ENCODE measurements at places on chromosomes 12 and 14.

DNA sequence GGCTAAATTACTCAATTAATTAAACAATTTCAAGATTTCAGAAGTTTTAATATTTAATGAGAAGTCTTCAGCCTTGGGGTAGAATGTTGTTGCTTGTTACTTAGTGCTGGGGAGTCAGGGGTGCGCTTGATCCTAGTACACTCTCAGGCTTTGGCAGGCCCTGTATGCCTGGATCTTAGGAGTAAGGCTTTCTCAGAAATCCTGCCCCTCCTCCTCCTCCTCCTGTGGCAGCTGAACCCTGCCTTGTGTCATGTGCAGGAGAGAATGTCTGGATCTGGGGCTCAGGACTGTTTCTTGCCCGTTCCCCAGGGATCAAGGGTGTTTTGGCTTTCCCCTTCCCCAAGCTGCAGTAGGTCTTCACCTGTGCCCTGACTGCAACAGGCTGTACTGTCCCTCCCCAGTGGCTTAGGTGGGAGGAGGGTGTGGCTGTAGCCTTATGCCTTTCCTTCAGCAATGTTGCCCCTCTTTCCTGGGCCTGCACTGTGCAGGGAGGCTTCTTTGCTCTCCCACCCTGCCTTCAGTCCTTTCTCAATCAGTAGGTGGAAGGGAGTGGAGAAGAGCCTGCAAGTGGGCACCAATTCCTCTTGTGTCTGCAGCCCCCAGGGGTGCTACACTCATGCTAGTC is 108.2 kb downstream of the SLC38A6 start:
- DNase-seq: no peak

GRCh38 chr12:63151623-63152320 is 771 bp upstream of the AVPR1A start:
- peak; percentile 44 for DNase-seq

DNA sequence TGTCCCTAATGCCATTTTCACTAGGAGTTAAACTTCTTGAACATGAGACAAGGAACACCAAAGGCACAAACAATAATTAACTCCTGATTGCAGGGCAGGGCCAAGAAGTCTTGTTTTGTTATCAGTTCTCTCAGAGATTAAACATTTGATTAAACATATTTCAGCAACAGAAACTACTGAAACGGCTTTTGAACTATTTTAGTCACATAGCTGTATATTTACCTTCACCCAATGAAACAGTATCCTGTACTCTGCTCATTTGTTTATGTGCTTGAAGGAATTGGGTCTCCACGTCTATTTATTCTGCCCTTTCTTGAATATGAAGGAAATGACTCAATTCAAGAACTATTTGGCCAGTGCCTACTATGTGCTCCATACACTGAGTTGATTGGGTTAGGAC is 51.3 kb upstream of the PTCSC3 start:
- DNase-seq: peak; percentile 19

GRCh38 chr12:107448198-107448597 is 237.4 kb upstream of the PWP1 start:
- DNase-seq: peak; percentile 23

DNA sequence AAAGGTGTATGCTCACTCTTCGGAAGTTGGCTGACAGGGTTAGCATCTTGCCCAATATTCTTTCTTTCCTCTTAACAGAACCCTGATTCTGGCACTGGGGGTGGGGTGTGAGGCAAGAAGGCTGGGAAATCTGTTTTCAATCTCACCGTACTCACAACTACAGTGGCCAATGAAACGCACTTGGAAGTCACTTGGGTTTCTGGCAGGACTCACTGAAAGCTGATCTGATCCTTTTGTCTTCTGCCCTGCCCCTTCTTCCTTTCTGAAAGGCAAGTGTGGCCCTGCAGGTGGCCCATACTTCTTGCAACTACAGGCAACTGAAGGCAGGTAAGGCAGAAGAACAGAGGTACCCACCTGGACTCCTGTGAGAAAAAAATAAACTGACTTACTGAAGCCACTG is 106.9 kb downstream of the STXBP6 start:
- peak; percentile 29 for DNase-seq

GRCh38 chr14:25944020-25944419 is 653.8 kb downstream of the NOVA1 start:
- no peak for DNase-seq

GRCh38 chr14:85617791-85618190 is 87.8 kb downstream of the FLRT2 start:
- peak; percentile 83 for DNase-seq

DNA sequence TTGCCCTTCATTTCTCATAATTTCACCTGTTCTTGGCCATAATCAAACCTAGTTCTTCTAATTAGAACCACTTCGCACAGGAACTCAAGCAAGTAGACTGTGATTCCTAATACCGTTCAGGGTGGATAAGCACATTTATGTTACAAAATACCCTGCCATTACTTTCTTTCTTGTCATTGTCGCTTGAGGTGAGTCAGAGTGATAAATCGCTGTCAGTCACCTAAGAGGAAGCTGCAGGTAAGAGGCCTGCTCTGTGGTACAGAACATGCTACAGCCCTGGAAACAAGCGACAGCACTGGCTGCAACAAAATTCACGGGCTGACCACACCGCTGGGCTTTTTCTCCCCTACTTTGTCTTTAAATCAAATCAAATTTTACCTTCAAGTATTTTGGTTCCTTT is 218.2 kb downstream of the ANO6 start:
- DNase-seq: no peak

GRCh38 chr14:103763730-103764488 is 48.3 kb downstream of the ZFYVE21 start:
- DNase-seq: no peak

- DNase-seq: no peak
Measured at GRCh38 chr12:3379079-3379478, 111.9 kb upstream of the PRMT8 start.

DNA sequence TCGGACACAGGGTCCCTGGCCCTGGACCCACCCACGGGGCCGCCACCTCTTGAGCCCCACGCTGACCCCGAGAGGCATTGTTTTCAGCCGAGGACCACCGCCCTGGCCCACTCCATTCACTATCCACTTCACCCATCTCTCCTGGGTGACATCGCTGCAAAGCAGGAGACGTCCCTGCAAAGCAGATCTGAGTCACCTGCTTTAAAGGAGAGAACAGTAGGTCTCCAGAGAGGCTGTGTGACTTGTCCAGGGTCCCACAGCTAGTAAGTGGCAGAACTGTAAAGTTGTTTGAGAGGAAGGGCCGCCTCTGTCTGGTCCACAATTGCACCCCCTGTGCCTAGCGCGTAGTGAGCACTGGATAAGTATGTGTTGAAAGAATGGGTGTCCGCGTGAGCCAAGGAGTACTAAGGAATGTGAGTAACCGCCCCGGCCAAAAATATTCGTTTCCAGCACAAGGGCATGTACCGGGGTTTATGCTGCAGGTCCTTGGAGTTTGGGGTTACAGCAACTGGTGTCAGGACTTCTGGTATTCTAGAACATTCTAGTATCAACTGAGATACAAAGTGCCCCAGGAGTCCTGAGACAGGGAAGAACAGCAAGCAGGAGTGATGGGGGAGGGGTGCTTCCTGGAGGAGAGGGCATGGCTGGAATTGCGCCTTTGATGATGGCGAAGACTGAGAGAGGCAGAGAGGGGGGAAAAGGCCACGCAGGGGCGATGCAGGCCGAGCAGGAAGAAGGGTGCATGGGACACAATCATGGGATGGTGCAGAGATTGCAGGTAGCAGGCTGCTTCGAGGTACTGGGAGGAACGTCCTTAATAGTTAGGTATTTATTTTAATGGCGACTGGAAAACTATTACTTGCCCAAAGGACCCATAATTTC is 91.1 kb downstream of the SCARB1 start:
- DNase-seq: no peak

DNA sequence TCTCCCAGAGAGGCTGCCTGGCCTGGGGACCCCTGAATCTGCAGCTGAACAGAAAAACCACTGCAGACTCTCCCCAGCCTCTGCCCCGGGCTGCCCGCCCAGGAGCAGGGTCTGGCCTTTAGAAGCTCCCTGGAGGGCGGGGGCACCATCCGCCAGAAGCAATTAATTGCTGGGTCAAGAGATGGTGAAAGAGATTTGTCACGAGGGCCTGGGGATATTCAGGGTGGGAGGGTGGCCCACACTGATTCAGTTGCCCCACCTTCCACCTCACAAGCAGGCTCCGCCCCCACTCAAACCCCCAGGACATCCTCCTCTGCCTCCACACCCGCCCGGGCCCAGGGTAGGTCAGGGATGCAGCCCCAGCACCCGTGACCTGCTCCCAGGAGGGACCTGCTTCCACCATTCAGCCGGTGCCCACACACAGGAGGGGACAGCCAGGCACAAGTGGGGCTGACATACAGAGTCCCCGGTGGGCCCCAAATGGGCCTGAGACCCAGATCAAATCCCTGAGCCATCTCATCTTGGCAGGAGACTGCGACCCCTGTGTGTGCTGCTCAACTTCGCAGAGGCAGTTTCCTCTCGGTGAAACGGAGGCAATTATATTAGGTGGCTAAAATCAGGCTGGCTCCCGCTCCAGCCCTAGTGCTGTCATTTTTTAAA is 23.0 kb downstream of the NCOR2 start:
- no peak for DNase-seq

DNA sequence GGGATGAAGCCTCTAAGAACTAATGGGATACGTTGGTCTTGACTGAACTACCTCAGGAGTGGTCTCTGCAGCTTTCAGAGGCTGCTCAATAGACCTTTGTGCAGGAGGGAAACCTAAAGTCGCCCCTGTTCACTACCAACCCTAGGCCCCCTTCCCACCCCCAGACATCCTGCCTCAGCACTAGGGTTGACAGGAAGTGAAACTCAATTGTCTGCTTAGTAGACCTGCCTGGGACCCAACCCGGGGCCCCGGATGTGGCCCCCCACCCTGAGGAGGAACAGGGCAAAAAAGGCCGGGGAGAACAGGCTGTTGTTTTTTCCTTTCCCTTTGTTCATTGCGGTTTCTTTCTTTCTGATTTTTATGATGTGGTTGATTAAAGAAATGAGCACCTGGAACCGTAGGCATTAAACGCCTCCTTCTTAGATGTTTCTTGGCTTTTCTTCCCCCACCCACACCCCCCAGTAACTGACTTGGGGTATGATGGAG is 1.6 kb upstream of the DGKA start:
- no peak for DNase-seq

DNA sequence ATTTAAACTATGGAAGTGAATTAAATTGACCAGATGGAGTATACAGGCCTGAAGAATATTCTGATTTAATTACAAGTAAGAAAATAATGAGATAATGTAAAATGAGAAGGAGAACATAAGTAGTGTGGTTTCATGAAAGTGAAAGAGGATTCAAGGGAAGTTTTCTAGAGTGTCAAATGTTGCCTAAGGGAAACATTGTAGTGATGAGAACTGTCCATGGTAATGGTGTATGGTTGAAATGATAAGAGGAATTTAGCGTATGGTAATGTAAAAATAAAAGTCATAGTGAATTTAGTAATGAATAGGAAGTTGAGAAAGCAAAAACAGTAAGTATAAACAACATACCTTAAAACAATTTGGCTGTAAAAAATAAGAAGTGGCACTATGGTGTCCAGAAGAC is 1954.6 kb upstream of the FLRT2 start:
- no peak for DNase-seq

DNA sequence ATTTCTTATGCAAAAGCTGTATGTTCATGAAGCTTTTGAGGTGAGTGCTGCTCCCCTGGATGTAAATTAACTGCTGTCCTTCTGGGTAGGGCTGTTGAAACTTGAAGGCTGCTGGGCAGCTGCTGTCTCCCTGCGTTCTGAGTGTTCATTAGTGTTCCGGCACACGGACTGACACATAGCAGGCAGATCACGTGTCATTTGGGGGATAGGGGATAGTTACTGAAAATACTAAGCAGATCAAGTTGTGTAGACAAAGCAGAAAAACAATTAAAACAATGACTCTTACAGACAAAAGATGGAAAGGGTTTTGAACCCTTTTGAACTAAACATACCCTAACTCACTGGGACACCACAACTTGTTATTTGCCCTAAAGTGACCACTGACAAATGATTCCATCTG is 82.5 kb downstream of the PRICKLE1 start:
- no peak for DNase-seq

DNA sequence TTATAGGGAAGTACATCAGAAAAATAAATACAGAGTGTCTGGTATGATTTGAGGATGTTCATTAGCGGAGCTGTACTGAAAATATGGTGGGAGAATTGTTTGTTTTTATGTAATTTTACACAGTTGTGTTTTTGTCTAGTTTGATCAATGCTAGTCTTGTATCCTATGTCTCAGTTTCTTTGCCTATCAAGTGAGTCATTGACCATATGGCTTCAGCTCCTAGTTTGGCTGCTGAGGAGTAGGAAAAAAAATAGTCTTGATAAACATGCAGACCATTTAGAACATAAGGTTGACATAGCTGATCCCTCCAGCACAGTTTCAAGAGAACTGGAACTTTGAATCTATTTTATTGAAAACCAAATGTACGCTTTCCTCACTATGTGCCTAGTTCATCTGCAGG is 1292.1 kb upstream of the FLRT2 start:
- DNase-seq: no peak

All from EH (cell line).